CD4-positive, alpha-beta T cell treated with Interleukin-6 for 4 hours (primary cell): ENCODE measurements at places on chromosomes 5 and 9.

DNA sequence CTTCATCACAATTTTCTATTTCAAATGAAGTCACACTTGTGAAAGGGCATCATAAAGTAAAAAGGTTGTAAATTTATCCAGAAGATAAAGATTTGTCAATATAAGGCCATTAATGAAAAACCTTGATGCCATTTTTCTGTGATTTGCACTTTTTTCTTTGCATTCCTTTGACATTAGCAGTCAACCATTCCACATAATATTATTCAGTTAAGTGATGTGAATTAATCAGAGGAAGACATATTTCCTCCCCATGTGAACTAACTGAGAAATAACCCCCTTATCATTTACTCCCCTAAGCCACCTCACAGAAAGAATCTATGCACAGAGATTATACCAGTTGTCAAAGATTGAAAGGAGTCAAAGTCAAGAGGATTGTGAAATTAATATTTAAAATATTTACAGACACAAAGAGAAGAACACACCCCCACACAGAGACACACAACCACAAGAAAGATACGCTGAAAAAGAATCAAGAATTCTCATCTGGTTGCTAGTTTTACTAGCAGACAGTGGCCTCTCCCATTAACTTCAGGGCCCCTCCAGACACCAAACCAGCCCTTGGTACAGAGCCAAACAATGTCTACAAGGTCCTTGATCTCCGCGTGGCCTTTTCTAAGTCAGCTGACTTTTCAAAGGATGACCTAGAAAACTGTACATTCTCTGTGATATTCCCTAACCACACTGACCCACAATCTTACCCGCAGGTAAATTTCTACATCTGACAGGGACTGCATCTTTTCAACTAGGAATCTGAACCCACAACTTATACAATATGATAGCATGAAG is 29.5 kb downstream of the GNAQ start:
- DNase-seq = no peak

- no peak for DNase-seq
Observed at GRCh38 chr5:75721573-75721972, 4.3 kb upstream of the POC5 start.

- DNase-seq = no peak
Observed at GRCh38 chr9:70964861-70965260, 156.6 kb downstream of the TRPM3 start.

- DNase-seq = no peak
Observed at GRCh38 chr9:89952401-89952800, 347.6 kb downstream of the GADD45G start.
